Nephron progenitor cell (in vitro differentiated cells): ENCODE measurements at places on chromosomes 13 and 19.

- peak; percentile 68 for DNase-seq
Measured at GRCh38 chr19:13974073-13974472, 21.8 kb downstream of the DCAF15 start.

- no peak for DNase-seq
Measured at GRCh38 chr13:80083081-80083852, 257.7 kb downstream of the SPRY2 start.

GRCh38 chr13:100040196-100040595 lies 48.7 kb upstream of the PCCA start:
- DNase-seq, result no peak

GRCh38 chr19:38143847-38144246 lies 80.2 kb downstream of the DPF1 start:
- no peak for DNase-seq

DNA sequence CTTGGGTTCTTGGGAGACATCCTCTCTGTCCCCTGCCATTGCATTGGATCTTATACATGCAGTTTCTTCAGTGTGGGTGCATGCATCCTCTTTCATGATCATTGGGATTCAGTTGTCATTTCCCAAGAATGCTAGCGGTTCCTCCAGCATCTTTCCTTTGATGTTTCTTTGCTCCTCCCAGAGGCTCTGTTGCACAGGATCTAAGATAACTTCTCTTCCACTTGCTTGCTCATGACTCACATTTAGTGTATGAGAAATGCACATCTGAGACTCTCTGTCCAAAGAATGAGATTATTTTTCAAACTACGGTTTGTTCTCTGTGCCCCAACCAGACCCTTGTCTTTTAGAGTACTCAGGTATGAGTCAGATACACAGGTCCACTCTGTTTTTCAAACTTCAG lies 197.1 kb downstream of the NDFIP2 start:
- no peak for DNase-seq

GRCh38 chr13:51929699-51930098 lies 67.9 kb downstream of the CCDC70 start:
- no peak for DNase-seq

DNA sequence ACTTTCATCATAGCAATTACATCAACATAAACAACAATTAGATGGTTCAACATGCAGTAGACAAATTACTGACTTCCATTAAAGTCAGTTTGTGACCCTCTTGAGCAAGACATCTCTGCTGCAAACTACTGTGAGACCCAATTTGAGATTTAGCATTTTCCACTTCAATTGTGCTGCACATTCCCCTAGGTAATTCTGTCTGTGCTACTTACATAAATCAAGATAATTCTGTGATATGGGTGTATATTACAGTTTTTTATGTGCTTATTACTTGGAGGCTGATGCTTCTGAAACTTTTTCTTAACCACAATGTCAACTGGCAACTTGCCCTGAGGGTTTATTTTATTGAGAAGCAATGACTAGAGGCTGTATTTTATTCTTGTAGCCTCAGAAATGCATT lies 1714.4 kb downstream of the OLFM4 start:
- DNase-seq, result no peak

DNA sequence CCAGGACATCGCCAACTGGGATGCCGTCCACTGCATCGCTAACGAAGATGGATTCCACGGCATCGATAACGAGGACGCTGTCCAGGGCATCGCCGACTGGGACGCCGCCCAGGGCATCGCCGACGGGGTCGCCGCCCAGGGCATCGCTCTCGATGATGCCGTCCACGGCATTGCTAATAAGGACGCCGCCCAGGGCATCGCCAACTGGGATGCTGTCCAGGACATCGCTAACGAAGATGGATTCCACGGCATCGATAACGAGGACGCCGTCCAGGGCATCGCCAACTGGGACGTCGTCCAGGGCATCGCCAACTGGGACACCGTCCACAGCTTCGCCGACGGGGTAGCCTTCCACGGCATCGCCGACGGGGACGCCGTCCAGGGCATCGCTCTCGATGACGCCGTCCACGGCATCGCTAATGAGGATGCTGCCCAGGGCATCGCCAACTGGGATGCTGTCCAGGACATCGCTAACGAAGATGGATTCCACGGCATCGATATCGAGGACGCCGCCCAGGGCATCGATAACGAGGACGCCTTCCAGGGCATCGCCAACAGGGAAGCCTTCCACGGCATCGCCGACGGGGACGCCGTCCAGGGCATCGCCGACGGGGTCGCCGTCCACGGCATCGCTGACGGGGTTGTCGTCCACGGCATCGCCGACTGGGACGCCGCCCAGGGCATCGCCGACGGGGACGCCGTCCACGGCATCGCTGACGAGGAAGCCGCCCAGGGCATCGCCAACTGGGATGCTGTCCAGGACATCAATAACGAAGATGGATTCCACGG lies 948.4 kb downstream of the TUBA3C start:
- no peak for DNase-seq

GRCh38 chr19:2720777-2721569 lies at the start of gene DIRAS1:
DIRAS1 (minus strand) TSS chr19:2721372; CDS start chr19:2717806, 3,566 bp downstream.
- peak; percentile 65 for DNase-seq

DNA sequence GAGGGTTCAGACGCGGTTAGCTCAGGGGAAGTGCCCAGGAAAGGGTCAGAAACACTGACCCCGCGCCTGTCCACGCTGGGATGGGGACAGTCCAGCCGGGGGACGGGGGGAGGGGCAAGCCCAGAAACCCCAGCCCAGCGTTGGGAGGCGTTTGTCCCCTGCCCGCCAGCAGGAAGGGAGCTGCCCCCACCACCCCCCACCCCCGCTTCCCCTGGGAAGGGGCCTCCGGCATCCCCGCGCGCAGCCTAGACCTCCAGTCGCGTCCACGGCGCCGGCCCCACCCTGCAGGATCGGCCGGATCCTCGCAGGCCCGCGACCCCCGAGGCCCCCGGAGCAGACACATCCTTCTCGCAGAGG lies 277 bp downstream of the GIPC1 start:
- DNase-seq, result no peak

- DNase-seq, result no peak
Measured at GRCh38 chr13:111482806-111483620, 162.6 kb downstream of the TEX29 start.

GRCh38 chr19:8630796-8631424 lies 477 bp downstream of the NFILZ start:
- no peak for DNase-seq

DNA sequence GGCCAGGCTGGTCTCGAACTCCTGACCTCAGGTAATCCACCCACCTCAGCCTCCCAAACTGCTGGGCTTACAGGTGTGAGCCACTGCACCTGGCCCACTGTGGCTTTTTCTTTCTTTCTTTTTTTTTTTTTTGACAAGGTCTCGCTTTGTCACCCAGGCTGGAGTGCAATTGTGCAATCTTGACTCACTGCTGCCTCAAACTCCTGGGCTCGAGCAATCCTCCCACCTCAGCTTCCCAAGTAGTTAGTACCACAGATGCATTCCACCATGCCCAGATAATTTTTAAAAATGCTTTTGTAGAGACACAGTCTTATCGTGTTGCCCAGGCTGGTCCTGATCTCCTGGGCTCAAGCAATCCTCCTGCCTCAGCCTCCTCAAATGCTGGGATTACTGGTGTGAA lies 12.1 kb upstream of the FCGBP start:
- no peak for DNase-seq

- DNase-seq, result no peak
Measured at GRCh38 chr13:102724923-102725322, 30.1 kb upstream of the METTL21C start.

- no peak for DNase-seq
Measured at GRCh38 chr13:101140936-101141335, 275.4 kb downstream of the NALCN start.

GRCh38 chr19:47711652-47712242 lies 1.5 kb upstream of the EHD2 start:
- DNase-seq, result no peak

GRCh38 chr13:41273831-41274441 lies 10.6 kb upstream of the MTRF1 start:
- no peak for DNase-seq

DNA sequence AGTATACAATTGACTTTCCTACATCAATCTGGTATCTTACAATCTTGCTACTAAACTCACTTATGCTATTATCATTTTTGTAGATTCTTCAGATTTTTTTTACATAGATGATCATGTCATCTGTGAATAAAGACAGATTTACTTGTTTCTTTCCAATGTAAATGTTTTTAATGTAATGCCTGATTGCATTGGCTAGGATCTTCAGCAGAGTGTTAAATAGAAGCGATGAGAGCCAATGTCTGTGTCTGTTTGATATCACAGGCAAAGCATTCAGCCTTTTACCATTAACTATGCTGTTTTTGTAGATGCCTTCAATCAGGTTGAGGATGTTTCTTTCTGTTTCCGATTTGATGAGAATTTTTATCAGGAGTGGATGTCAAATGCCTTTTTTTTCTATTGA lies 19.2 kb downstream of the SLAIN1 start:
- no peak for DNase-seq

- DNase-seq, result no peak
Measured at GRCh38 chr19:6238643-6239281, 41.0 kb downstream of the MLLT1 start.

DNA sequence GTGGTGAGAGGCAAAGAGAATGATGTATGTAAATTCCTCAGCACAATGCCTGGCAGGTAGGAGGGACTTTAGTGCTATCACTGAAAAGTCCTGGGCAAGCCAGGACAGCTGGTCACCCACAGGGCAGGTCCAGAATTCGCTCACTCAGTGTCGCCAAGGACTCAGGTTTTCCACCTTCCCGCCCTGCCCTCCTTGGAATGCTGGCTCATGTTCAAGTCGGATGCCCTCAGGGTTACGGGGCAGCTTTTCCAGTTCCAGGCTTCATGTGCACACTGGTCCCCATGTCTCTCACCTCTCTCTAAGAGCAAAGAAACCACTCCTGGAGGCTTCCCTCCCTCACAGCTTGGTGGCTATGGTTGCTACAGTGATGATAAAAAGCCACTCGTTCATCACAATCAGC lies 24.8 kb upstream of the NAXD start:
- DNase-seq, result no peak

- DNase-seq, result no peak
Measured at GRCh38 chr19:12695096-12695495, 1.3 kb downstream of the FBXW9 start.

- no peak for DNase-seq
Measured at GRCh38 chr13:95258619-95259194, 42.5 kb downstream of the ABCC4 start.

GRCh38 chr13:42039457-42039945 lies 8.9 kb upstream of the DGKH start:
- no peak for DNase-seq

GRCh38 chr19:2040647-2041432 lies 10.2 kb downstream of the MKNK2 start:
- no peak for DNase-seq

GRCh38 chr19:14189415-14189814 lies 16.6 kb downstream of the ADGRL1 start:
- no peak for DNase-seq

DNA sequence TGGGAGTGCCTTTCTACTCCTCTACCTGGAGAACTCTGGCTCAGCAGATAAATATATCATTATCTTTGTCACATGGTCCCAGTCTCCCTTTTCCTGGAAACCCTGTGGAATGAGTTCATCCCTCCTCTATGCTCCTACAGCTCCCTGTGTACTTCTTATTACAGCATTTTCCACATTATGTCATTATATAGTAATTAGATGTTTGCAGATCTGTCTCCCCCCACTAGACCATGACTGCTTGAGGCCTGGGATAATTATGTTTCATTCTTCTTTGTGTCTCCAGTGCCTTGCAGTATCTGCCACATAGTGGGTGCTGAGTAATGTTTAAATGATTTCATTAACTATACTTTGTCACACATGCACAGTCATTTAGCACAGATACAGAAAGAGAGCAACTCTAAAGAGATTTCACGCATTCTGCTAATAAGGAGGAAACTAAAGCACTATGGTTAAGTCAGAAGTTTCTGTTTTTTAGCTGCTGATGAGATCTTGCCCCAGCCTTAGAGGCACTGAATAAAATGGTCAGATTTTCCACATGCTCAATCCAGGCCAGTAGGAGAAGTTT lies 66.1 kb upstream of the DIAPH3 start:
- DNase-seq, result no peak

GRCh38 chr19:54877471-54877870 lies 3.4 kb downstream of the FCAR start:
- DNase-seq, result no peak

- no peak for DNase-seq
Measured at GRCh38 chr13:49997955-49998354, 1.1 kb downstream of the TRIM13 start.

- DNase-seq, result no peak
Measured at GRCh38 chr13:76865996-76866503, 20.2 kb downstream of the KCTD12 start.

DNA sequence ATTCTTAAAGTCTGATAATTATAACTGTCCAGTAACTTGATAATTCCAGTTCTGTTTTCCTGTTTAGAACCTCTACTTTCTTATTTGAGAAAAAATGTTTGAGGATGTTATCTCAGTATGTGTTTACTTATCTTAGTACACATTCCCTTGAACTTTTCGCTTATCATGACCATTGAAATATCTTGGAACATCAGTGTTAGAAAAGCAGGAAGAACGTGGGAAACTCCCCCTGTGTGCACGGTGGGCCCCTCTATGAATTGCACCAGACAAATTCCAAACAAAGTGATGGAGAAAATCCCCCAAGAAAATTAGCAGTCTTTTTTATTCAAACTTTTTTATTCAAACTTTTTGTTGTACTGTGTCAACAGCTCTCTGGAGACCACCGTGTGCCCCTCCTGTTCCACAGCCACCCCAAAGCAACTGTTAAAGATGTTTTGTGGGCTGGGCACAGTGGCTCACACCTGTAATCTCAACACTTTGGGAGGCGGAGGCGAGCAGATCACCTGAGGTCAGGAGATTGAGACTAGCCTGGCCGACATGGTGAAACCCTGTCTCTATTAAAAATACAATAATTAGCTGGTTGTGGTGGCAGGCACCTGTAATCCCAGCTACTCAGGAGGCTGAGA lies 78.3 kb upstream of the PEG3 start:
- DNase-seq, result no peak

DNA sequence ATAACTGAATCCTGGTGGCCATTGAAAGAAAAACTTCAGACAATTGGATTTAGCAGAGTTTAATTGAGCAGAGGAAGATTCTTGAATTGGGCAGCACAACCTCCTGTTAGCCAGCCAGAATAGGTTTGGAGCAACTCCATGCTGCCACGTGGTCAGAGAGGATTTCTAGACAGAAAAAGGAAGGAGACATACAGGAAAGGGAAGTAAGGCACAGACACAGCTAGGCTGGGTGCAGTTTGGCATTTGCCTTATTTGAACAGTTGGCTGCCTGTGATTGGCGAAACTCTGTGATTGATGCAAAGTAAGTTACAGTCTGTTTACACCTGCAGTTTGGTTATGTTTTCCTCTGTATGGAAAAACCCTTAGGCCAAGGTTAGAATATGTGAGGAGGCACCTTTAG lies 85.8 kb upstream of the SPATA13 start:
- no peak for DNase-seq

GRCh38 chr13:48819376-48819775 lies 156.3 kb upstream of the FNDC3A start:
- no peak for DNase-seq
